C1 segment of cervical spinal cord (tissue), 14 donors: ENCODE measurements at places on chromosomes 3 and 15.

DNA sequence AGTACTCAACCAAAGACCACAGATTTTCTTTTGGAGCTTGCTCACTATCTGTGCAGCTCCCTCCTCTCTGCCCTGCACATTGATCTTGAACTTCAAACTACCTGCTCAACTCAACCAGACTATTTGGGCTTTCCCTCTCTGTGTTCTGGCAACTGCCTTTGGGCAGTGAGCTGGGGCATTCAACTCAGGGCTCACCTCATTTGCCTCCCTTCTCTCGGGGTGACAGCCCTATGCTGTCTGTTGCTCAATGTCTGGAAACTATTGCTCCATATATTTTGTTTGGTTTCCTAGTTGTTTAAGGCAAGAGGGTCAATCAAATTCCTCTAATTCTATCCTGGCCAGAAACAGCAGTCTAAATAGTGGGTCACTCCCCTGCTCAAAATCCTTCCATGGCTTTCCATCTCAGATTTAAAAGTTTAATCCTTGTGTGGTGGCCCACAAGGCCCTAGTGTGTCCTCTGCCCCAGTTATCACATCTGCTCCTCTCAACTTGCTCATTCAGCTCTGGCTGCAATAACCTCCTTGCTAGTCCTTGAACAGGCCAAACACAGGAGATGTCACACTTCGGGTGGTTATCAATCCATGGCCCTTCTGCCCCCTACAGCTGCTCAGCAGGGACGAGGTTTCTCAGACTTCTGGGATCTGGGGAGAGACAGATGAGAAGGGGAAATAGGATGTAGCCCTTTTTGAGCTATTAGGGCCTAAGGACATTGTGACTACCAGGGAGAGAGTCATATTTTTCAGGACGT lies 67.8 kb downstream of the SNRK start:
- DNase-seq: no peak

DNA sequence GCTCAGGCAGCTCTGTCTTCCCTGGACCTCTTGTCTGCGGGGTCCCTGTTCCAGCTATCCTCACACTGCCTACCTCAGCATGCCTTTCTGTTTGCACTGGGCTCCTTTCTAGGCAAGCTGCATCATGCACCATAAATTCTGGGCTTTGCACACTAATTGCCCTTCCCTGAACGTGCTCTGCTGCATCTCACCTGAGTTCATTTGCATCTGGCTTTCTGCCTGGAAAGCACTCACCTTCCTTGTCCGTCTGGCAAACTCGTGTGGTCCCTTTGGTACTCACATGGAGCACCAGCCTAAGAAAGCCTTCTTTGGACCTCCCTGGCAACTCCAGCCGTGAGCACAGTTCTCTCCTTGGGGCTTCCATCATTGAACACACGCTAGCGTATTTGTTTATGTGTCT lies 365.6 kb downstream of the SV2B start:
- no peak for DNase-seq

DNA sequence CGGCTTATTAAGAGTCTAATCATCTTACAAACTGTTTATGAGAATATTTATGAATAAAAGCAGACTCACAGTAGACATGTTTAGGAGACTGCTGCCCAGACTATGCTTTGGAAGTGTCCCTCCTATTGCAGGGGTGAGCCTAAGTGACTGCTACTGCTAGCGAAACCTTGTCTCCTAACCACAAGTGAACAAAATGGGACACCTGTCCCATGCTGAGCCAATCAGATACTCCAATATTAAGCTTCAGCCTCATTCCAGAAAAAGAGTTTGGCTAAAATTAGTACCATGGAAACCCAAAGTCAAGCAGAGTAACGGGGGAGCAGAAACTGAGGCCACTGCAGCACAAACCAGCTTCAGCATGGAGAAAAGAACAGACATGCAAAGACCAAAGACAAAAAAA lies 4.6 kb downstream of the DENND6A start:
- DNase-seq: no peak

- DNase-seq: no peak
Observed at GRCh38 chr15:65862682-65863081, 6.6 kb upstream of the RAB11A start.

- no peak for DNase-seq
Observed at GRCh38 chr3:27960133-27960532, 238.0 kb upstream of the EOMES start.
